Calu3 (cell line): ENCODE measurements at places on chromosomes 5 and 9. TPM values are rescaled to one million over a fixed set of nuclear protein-coding genes. Genes with fewer than 3 reads are reported as not detected.

- no peak for DNase-seq
- H3K4me1 ChIP-seq: peaks cover 24% of the 10 kb centered on the region
- no peaks in the 10 kb centered on the region for H3K27me3 ChIP-seq
Measured at GRCh38 chr5:16534280-16534679, 68.7 kb upstream of the ZNF622 start.

- H3K27me3 ChIP-seq: no peaks in the 10 kb centered on the region
- H3K36me3 ChIP-seq: no peaks in the 10 kb centered on the region
- no peak overlapping the region for H3K4me3 ChIP-seq
- no peaks in the 10 kb centered on the region for H3K4me1 ChIP-seq
- no peak for DNase-seq
- no peak overlapping the region for H3K27ac ChIP-seq
Measured at GRCh38 chr9:114214686-114215414, 59.5 kb downstream of the COL27A1 start.

- H3K4me3 ChIP-seq: no peak overlapping the region
- no peaks in the 10 kb centered on the region for H3K4me1 ChIP-seq
- peaks cover 61% of the 10 kb centered on the region for H3K36me3 ChIP-seq
- DNase-seq: no peak
- H3K27me3 ChIP-seq: no peaks in the 10 kb centered on the region
Measured at GRCh38 chr9:124355941-124356744, 59.1 kb downstream of the PSMB7 start.

SEMA5A gene
- total RNA-seq: 0.52 and 0.93 TPM in 2 replicates

DNA sequence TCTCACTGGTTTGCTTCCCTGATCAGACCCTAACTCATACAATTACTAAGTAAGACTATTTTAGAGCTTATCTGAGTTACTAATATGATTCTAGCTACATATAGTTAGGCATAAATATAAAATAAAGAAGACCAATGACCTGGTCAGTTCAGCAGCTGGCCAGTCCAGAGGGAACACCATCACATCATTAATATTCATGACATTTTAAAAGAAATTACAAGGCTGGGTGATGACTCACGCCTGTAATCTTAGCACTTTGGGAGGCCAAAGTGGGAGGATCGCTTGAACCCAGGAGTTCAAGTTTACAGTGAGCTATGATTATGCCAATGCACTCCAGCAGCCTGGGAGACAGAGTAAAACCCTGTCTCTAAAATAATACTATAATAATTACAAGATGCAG is 37.0 kb upstream of the CDC42SE2 start:
- H3K4me3 ChIP-seq: no peak overlapping the region
- no peak for DNase-seq
- no peaks in the 10 kb centered on the region for H3K4me1 ChIP-seq
- H3K36me3 ChIP-seq: no peaks in the 10 kb centered on the region
- H3K27me3 ChIP-seq: no peaks in the 10 kb centered on the region

MAMDC2 gene
- total RNA-seq: 0.26 and 0.29 TPM in 2 replicates

CDO1 gene
- total RNA-seq: not detected in 2 replicates
